Effector memory CD8-positive, alpha-beta T cell (primary cell): ENCODE measurements at places on chromosomes 16 and 17.

DNA sequence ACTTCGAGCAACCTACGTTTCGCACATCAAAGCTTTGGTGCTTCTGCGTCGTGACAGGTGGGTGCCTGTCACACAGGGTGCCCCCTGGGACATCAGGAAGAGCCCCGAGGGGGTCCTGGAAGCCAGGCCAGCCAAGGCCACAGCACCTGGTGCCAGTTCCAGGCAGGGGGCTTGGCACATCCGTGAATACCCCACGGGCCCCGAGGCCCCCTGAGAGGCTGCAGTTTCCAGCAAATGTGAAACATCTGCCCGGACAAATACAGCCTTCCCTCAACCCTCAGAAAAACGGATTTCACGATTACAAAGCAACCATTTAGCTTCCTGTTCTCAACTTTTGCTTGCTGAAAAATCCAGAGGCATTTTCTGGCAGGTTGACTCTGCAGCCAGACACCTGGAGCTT is 109.3 kb upstream of the METRNL start:
- no peaks in the 10 kb centered on the region for H3K27me3 ChIP-seq
- H3K4me1 ChIP-seq = no peaks in the 10 kb centered on the region
- no peak overlapping the region for H3K27ac ChIP-seq
- no peaks in the 10 kb centered on the region for H3K36me3 ChIP-seq

DNA sequence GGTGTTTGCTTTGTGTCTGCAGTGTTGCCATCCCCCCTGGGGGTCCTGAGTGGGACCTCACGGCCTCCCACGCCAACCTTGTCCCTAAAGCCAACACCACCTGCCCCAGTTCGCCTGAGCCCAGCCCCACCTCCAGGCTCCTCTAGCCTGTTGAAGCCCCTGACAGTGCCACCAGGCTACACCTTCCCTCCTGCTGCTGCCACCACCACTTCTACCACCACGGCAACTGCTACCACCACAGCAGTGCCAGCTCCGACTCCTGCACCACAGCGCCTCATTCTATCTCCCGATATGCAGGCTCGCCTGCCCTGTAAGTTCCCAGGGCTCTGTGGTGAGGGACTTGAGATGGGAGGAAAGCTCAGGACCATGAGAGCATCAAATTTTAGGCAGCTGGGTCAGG is 22.2 kb downstream of the SRCAP start:
- no peaks in the 10 kb centered on the region for H3K27me3 ChIP-seq
- H3K4me3 ChIP-seq = no peak overlapping the region
- H3K27ac ChIP-seq = peak overlapping the region; percentile 79
- no peak for DNase-seq
- H3K36me3 ChIP-seq = peaks cover 93% of the 10 kb centered on the region

DNA sequence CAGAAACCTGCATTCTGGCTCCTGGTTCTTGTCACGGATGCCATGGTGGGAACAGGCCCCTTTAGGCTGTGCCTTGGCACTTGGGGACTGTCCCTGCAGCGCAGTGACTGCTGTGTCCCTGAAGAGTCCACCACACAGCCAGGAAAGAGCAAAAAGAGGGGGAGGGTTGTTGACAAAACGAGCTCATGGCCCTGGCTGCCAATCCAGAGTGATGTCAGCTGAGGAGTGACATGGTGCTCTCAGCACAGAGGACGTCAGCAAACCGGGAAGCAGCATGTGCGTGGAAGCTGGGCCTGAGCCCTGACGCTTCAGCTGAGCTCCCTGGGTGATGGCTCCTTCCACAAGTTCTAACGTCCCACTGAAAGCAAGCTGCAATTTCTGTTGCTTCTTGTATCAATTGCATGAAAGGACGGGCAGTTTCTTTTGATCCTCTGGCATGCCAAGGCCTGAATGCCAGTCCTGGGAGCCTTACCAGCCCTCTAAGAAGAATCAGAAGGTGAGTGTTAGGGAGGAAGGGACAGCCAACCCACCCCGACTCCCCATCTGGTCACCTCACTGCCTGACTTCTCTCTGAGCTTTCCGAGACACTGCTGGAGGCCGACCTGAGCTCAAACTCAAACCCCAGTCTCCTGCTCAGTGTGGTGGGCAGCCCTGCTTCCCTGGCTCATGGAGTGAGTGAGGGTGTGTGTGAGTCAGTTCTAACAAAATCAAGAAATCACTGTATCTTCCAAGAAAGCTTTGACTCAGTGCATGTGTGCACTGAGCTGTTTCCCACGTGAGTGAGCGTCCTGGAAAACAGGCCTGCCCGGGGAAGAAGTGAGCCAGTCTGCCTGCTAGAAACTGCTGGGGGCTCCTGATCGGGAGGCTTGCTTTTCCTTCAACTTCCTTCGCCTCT is 14.7 kb upstream of the WNT3 start:
- H3K27me3 ChIP-seq = peaks cover 38% of the 10 kb centered on the region
- peak overlapping the region; percentile 41 for H3K27ac ChIP-seq
- peaks cover 7% of the 10 kb centered on the region for H3K36me3 ChIP-seq
- no peak overlapping the region for H3K4me3 ChIP-seq
- DNase-seq = no peak

DNA sequence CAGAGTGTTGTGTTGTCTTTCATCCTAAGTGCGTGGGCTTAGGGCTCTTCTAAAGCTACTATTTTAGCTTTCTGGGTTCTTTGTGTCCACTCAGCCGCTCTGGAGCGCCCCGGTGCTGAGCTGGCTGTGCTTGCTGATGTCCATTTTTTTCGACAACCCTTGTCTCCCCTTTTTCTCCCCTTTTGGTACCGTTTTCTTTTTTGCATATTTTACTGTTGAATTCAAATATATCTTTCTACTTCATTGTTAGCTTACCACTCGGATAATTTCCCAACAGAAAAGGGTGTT is 1.2 kb downstream of the SRRM2 start:
- H3K4me1 ChIP-seq = peaks cover 49% of the 10 kb centered on the region
- peak overlapping the region; percentile 98 for H3K4me3 ChIP-seq
- H3K36me3 ChIP-seq = peaks cover 69% of the 10 kb centered on the region
- no peak for DNase-seq

DNA sequence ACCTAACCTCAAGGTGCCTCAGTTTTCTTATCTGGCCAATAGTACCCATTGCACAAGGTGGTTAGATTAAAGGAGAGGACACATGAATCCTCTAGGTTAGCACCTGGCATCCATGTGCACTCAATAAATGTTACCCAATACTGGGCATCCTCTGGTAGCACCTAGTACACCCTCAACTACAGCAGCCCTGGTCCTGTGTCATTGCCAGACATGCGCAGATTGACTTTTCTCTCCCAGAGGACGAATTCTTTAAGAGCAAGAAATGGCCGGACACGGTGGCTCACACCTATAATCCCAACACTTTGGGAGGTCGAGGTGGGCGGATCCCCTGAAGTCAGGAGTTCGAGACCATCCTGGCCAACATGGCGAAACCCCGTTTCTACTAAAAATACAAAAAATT is 7.3 kb downstream of the DUSP3 start:
- peaks cover 8% of the 10 kb centered on the region for H3K36me3 ChIP-seq
- no peaks in the 10 kb centered on the region for H3K27me3 ChIP-seq
- no peak overlapping the region for H3K27ac ChIP-seq
- DNase-seq = no peak
- H3K4me1 ChIP-seq = peaks cover 8% of the 10 kb centered on the region

GRCh38 chr17:40803617-40804082 is 3.9 kb upstream of the KRT28 start:
- peaks cover 48% of the 10 kb centered on the region for H3K27me3 ChIP-seq
- no peak overlapping the region for H3K4me3 ChIP-seq
- H3K4me1 ChIP-seq = peaks cover 3% of the 10 kb centered on the region
- DNase-seq = peak; percentile 67
- no peaks in the 10 kb centered on the region for H3K36me3 ChIP-seq

- no peak overlapping the region for H3K27ac ChIP-seq
- H3K4me1 ChIP-seq = no peaks in the 10 kb centered on the region
Observed at GRCh38 chr16:2990891-2991290, 10.6 kb upstream of the PKMYT1 start.

DNA sequence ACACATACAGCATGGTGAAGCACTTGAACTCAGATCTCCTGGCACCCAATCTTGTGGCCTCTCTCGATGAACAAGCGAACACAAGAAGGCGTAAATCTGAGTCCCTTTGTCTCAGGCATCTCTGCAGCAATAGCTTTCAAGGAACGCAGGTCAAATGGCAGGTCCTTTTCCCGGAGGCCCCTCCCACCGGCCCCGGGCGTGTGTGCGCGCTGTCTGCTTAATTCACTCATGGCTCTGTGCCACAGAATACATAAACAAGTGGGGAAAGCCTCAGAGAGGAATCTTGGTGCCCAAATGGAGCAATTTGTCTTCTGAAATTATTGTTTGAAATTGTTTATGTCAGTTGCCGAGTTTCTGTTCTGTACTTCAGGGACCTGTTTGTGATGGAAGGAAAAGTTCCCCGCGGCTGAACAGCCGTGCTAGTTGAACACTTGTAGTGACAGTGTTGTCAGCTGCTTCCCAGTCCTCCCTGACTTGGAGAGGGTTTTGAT is 14.8 kb downstream of the MYOCD start:
- no peak overlapping the region for H3K27ac ChIP-seq
- no peaks in the 10 kb centered on the region for H3K4me1 ChIP-seq
- H3K4me3 ChIP-seq = no peak overlapping the region
- no peaks in the 10 kb centered on the region for H3K36me3 ChIP-seq
- no peaks in the 10 kb centered on the region for H3K27me3 ChIP-seq
